Umbilical cord (tissue), 2 donors: ENCODE measurements at places on chromosomes 1 and 21. TPM values are rescaled to one million over a fixed set of nuclear protein-coding genes. Genes with fewer than 3 reads are reported as not detected.

Gene C1orf226
- total RNA-seq: 1.7 TPM

Gene FCRL6
- 14.7 TPM for total RNA-seq

Gene RXFP4
- 6.3 TPM for total RNA-seq

Gene SEMA4A
- total RNA-seq: 11.8 TPM

Gene MCOLN3
- 2.6 TPM for total RNA-seq

Gene PDIK1L
- total RNA-seq: 14.9 TPM

Gene CD58
- total RNA-seq: 31.8 TPM

Gene PCSK9
- 2.6 TPM for total RNA-seq

Gene TP73
- total RNA-seq: not detected

Gene IFI44L
- total RNA-seq: 59.0 TPM

- peak; percentile 30 for DNase-seq
Observed at GRCh38 chr1:39575191-39576015, 1.2 kb downstream of the PABPC4 start.

DNA sequence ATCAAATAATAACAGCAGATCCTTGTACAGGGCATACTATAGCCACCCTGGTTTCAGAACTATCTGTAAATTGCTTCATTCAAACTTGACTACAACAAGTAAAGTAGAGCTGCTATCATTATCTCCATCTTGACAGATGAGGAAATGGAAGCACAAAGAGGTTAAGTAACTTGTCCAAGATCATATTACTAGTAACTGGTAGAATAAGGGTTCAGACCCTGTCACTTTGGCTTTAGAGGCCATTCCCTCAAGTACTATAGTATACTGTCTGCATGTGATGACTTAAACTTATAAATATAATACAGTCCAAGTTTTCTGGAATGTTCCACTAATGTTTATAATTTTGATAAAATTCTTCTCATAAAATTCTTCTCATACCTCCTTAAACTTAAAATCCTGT is 24.8 kb downstream of the PGM1 start:
- no peak for DNase-seq

DNA sequence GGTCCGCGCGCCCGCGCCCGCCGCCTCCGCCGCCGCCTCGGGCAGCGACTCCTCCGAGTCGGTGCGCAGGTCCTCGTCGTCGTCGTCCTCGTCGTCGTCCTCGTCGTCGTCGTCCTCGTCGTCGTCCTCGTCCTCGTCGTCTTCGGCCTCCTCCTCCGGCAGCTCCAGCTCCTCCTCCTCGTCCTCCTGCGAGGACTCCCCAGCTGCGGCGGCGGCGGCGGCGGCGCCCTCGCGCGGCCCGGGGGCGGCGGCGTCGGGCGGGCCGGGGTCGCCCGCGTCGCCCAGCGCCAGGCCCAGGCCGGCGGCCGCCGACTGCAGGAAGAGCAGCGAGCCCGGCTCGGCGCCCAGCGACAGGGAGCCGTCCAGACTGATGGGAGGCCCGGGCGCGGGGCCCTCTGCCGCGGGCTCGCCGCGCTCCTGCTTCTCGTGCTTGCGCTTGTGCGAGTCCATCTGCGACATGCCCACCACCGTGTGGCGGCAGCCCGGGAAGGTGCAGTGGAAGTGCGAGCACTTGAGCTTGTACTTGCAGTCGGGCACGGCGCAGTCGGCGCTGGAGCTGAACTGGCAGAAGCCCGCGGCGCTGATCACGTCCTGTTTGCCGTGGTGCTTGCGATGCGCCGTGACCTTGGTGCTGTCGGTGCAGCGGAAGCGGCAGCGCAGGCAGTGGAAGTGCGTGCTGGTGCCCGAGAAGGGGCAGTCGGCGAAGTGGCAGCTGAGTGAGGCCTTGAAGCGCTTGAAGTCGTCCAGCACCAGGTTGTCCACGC is 157.3 kb downstream of the CASZ1 start:
- no peak for DNase-seq

GRCh38 chr1:25433389-25434186 is 2.9 kb downstream of the MACO1 start:
- DNase-seq: peak; percentile 22

GRCh38 chr21:34810786-34811185 is 142.0 kb downstream of the CLIC6 start:
- no peak for DNase-seq

- peak; percentile 68 for DNase-seq
Observed at GRCh38 chr21:35314857-35315582, 265.9 kb upstream of the RUNX1 start.

- DNase-seq: peak; percentile 34
Observed at GRCh38 chr1:236027104-236027503, 37.8 kb downstream of the NID1 start.

DNA sequence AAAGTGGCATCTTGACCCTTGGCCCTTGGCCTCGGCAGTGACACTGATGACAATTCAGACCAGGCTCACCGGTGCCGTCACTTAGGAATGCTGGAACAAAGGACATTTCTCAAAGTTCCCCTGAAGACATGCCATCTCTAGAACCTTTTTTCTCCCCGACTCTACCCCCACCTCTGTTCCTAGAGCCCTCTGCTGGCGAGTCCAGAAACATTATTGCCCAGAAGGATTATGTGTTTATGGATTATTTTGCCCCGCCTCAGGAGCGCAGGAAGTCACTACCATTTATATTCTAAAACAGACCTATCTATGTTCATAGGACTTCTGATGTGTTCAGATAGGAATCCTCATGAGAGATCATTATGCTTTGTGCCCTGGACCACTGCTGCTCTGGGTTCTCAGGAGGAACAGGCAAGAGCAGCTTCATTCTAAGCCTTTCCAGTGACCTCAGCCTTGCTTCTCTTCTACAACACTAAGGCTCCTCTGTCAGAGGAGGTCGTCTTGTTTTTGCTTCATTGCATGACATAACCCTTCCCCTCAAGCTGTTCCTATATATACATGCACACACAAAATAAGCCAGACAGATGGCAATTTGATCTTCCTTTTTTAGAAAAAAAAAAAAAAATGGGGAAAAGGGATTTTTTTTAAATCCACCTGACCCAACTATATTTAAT is 12.4 kb upstream of the SHISA4 start:
- no peak for DNase-seq

GRCh38 chr1:33465316-33465715 is 7.1 kb upstream of the ZSCAN20 start:
- DNase-seq: no peak

DNA sequence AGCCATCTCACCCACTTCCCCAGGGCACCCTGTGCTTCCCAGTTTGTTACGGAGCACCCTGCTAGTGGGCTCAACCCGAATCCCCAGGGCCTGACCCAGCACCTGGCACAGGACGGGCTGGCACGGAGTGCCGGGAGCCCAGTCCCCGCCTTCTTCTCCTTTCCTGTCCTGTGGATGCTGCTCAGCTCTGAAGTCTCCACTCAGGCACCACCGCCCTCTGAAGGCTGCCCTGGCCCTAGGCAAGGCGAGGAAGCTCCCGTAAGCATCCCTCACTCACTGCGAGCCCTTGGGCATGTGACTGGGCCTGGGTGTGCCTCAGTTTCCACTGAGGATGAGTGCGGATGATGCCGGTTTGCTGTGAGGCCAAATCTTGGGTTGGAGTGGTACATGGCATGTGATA is 21.8 kb downstream of the SLC1A7 start:
- no peak for DNase-seq

GRCh38 chr1:115338457-115338820 is 390 bp upstream of the NGF start:
- no peak for DNase-seq
